Dermis blood vessel endothelial cell (primary cell): ENCODE measurements at places on chromosomes 6 and 20. TPM values are rescaled to one million over a fixed set of nuclear protein-coding genes. Genes with fewer than 3 reads are reported as not detected.

GPR63 gene
- under 0.01 and 0.09 TPM in 2 replicates for total RNA-seq

HTR1E gene
- not detected in 2 replicates for total RNA-seq

F13A1 gene
- not detected in 2 replicates for total RNA-seq

IRF4 gene
- total RNA-seq = 0.05 TPM in 1 of 2 replicates, not detected in the other

DNA sequence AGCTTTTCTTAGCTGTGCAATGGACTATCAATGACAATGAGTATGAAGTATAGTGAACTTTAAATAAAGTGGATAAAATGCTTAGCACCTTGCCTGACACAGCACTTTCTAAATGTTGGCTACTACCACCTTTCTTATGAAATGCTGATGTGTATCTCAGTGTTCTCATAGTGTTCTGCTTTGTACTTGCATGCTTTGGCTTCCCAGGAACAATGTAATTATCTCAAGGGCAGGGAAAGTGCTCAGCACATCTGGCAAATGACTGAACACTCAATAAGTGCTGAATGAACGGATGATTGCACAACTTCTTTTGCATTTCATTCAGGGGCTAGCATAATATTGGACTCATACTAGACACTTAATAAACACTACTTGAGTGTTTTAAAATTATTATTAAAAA lies 28.2 kb upstream of the NOX3 start:
- no peak for DNase-seq

DNA sequence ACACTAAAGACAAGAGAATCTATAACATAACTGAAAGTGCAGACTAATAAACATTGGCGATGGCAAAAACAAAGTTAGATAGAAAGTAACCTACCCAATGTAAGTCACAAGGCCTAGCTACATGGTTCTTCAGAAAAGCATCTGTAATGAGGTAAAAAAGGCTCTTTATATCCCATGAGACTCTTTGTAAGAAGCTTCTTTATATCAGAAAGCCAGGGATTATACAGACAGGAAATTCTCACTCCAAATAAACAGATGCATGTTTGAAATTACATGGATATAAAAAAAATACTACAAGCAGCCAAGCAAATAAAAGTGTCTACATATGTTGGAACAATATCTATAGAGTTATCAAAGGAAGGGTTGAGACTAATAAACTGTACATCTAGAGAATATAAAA lies 284.9 kb upstream of the NRSN1 start:
- DNase-seq = no peak

- DNase-seq = no peak
Observed at GRCh38 chr6:4394786-4395185, 259.4 kb upstream of the ECI2 start.

DNA sequence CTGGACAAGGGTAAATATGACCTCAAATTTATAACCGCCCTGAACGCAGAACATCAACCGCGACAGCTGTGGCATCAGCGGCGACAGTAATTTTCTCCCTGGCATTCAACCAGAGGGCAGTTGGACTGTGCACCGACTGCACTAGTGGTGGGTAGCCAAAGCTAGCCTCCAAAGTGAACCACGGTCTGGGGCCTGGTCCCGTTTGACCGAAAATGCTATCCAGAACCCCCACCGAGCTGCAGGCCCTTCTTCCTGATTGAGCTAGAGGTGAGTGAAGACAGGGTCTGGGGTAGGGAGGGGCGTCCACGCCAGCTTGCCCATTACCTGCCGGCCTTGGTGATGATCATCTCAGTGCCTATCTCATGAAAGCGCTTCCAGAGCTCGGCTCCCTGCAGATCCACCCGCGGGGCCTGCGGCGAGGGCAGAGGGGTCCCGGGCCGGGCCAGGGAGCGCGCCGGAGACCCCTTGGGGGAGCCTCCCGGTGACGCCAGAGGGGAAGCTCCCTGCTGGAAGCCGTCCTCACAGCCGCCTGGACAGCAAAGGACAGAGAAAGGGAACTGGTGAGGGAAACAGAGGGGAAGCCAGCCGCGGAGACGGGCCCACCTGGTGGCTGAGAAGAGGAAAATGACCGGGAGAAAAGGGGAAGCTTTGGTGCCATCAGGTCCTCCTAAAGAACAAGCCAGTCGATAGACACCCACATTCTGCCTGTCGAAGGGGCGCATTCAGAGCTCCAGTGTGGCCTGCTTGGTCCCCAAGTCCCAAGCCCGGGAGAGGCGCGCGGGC lies 2.0 kb downstream of the TBX18 start:
- peak; percentile 67 for DNase-seq

DNA sequence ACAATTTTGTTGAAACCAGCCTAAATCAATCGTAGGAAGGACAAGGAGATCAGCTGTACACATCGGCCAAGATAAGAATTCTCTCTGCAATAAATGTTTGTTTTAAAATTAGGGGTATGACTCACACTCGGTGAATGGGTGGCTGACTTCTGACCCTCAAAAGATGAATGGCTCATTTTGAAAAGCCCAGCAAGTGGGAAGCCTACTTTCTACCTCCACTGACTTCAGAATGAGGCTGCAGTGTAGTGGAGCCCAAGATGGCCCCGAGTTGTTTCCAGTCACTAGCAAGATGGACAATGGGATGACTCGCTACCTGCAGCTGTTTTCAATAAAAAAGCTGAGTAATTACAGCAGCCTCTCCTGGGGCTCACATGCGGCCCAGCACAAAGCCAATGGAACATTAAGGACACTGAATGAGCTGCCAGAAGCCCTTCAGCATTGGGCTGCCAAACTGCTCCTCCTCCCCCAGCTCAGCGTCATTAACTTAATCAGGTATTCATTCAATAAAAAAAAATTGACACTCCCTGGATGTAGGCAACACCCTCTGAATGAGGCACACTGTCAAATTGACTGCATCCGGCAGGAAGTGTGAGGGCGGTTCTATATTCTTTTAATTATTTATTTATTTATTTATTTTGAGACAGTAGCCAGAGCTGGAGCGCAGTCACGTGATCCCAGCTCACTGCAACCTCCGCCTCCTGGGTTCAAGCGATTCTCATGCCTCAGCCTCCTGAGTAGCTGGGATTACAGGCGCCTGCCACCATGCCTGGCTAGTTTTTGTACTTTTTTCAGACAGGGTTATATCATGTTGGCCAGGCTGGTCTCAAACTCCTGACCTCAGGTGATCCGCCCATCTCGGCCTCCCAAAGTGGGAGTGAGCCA lies 107.3 kb downstream of the GMPR start:
- peak; percentile 86 for DNase-seq

DNA sequence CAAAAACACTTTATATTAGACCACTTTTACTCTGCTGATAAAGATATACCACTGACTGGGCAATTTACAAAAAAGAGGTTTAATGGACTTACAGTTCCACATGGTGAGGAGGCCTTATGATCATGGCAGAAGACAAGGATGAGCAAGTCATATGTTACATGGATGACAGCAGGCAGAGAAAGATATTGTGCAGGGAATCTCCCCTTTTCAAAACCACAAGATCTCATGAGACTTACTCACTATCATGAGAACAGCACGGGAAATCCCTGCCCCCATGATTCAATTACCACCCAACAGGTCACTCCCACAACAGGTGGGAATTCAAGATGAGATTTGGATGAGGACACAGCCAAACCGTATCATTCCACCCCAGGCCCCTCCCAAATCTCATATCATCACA lies 1383.8 kb upstream of the MAP3K7 start:
- no peak for DNase-seq
